ENCODE measurements at places on chromosomes 5 and 9.

DNA sequence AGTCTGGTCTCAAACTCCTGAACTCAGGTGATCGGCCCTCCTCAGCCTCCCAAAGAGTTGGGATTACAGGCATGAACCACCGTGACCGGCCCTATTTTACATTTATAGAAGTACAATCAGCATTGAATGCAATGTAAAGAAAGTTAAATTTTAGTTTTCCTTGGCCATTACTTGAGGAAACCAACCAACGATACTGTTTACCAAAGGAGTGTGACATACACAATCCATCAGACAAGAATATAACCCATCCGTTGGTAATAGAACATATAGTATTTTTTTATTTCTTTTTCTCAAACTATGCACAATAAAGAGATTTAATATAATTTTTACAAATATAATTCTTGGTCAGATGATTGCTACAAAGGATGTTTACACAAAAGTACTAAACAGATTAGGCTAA lies 63.1 kb upstream of the MOCS2 start:
- DNase-seq, result no peak

DNA sequence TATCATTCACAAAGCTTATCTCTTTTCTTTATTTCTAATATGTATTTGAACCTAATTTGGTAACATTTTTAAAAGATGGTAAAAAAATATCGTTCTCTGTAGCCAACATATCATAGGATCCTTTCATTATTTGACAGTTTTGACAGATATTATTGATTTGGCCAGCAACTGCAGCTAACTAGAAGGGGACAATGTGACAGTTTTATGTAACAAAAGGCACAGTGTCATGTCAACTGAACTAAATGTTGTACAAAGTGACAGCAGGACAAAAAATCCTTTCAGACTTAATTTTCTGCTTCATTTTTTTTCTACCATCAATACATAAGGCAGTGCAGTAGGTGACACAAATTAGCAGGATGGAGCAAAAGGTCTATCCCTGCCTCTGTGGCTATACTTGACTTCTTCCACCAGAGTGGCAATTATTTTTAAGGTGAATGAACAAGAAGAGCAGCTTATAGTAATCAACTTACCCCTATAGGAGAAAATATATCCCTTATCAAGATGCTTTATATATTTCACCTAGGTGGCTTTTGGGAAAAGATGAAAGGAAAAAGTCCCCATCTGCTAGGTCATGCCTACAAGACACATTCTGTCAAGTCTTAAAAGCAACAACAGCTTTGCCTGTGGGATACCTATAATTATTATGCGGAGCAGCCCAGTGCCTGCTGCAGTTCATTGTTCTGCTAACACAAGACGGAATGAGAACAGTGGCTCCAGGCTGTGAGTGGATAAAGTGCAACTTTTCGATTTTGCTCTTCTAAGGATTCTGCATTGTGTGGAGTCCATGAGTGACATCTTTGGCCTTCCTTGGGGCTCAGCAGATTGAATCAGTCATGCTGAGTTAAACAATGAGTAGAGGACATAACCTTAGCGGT lies 694.9 kb downstream of the ISL1 start:
- no peak for DNase-seq

GRCh38 chr9:16824545-16825330 lies 45.7 kb downstream of the BNC2 start:
- peak; percentile 29 for DNase-seq

GRCh38 chr5:122154910-122155309 lies 25.6 kb downstream of the ZNF474 start:
- peak; percentile 95 for DNase-seq

DNA sequence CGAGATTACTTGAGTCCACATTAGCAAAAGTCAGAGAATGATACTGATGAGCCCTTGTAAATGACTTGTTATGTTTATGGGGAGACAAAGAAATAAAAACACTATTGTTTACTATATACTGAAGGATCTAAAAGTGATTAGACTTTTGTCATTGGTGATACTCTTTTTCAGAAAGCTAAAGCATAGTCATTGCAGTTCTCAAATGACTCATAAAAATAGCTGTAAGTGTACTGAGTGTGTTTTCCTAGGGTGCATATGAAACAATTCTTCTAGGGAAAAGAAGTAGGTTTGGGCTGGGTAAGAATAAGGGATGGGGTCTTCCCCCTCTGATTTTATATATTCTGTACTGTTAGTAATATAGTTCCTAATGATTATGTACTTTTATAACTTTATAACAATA lies 32.6 kb downstream of the WDR36 start:
- DNase-seq, result no peak

- no peak for DNase-seq
Measured at GRCh38 chr9:124453586-124454191, 3.4 kb downstream of the ADGRD2 start.
